Fibroblast of skin of back (primary cell): ENCODE measurements at places on chromosomes 11 and 22.

DNA sequence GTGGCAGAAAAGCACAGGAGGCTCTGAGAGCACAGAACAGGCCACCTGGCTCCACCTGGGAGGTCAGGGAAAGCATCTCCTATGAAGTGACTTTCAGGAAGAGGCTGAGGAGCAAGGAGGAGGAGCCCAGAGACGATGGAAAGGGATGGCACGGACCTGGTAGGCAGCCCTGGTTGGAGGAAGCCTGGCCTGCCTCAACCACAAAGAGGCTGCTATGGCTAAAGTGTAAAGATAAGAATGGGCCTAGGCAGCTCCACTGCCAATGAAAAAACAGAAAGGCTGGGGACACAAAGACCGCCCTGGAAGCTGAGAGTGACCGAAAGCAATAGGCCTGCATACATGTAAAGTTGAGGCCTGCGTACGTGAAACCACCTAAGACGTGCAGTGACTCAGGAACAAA is 31.2 kb upstream of the ETS1 start:
- DNase-seq, result no peak

DNA sequence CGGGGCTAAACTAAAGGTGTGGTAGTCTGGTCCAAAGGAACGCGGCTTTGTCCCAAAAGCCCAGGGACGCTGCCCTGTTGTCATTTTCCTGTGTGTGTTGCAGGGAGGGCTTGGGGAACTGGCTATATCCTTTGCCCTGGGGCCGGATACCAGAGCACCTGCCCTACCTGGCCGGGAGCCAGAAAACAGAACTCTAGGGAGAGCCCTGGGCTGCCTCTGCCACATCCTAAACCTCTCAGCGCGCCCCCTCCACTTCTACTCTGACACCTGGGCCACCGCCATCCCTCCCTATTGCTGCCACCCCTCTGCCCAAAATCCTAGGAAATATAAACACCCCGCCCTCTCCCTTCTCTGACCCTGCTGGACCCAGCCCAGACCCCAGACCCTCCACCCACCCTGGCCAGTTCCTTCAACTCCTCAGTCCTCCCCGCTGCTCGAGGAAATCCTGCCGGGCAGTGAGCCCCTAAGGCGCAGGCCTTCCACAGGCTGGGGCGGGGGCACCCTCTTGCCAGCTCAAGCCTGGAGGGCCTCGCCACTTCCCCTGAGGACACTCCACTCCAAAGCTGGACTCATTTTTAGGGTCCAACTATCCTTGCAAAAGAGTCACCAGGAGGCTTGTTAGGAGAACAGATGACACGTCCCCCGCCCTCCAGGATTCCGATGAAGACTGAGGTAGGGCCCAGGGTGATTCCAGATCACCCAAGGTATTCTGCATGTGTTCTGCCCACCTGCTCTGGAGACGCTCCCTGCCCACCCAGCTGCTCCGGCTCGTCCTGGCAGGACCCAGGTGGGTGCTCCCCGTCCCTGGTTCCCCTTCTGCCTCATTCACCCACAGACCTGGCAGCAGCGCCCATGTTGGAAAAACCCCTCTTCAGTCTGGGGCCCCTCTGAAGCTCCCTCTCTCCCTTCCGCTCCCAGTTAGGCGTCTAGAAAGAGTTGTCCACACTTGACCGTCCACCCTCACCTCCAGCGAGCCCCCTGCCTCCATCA is 12.2 kb downstream of the KCTD17 start:
- no peak for DNase-seq

- peak; percentile 82 for DNase-seq
Observed at GRCh38 chr11:34427186-34427805, 11.4 kb upstream of the CAT start.

DNA sequence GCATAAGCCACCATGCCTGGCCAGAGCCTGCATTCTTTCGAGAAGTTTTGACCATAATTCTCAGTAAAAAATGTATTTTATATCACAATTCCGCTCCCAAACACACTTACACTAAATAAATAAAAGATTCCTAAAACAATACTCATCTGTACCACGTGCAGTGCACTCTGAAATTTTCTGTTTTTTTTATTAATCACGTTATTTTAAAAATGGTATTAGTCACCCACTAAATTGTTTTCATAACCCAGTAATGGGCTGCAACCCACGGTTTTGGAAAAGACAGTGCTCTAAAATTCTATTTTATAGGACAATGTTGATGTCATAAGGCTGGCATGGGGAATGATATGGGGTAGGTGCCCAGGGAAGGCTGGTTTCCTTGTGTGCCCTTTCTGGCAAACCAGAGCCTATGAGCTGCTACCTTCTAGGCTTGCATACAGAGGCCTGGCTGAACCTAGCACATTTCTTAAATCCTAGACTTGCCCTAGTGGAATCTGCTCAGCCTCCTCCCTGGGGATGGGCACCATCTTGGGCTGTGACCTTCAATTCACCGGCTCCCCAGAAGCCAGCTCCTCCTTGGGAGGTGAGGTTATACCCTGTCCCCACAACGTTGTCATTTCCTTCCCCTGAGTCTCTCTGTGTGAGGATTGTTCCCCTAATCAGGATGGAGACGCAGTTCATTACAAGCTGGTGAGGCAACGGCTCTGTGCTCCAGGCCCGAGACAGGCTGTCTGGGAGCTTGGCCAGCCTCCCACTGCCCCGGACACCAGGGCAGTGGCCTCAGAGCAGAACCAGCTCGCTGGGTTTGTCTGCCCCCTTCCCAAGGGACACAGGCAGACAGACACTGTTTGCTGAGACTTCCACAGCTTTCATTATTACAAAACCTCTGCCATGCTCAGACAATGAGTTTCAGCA is 116.5 kb upstream of the NAV2 start:
- peak; percentile 98 for DNase-seq

DNA sequence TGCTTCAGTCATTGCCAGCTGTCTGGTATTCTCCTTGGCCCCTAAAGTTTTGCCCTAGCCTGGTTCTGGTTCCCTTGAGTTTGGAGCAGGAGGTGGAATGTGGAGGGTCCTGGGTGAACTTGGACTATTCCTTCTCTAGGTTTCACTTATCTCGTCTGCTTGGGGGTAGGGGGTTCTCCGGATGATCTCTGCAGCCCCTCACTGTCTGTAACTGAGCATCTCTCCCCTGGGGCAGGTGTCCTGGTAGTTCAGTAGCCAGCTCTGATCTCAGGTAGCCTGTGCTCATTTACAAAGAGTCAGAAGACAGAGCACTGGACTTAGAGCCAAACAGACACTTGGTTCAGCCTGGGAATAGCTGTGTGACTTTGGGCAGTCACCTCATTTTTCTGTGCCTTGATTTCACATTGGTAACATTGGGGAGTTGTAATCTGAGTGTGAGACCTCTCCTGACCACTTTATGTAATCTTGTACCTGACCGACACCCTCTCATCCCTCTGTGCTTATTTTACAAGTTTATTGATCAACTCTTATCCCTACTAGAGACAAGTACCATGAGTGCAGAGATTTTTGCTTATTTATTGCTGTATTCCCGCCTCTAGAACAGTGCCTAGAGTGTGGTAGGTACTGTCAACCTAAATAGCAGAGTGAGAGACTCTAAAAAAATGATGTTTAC is 804 bp downstream of the CCDC134 start:
- DNase-seq, result no peak
